ENCODE measurements at places on chromosomes 4 and X.

- peak; percentile 26 for DNase-seq
Observed at GRCh38 chrX:11908371-11908770, 150.3 kb downstream of the MSL3 start.

DNA sequence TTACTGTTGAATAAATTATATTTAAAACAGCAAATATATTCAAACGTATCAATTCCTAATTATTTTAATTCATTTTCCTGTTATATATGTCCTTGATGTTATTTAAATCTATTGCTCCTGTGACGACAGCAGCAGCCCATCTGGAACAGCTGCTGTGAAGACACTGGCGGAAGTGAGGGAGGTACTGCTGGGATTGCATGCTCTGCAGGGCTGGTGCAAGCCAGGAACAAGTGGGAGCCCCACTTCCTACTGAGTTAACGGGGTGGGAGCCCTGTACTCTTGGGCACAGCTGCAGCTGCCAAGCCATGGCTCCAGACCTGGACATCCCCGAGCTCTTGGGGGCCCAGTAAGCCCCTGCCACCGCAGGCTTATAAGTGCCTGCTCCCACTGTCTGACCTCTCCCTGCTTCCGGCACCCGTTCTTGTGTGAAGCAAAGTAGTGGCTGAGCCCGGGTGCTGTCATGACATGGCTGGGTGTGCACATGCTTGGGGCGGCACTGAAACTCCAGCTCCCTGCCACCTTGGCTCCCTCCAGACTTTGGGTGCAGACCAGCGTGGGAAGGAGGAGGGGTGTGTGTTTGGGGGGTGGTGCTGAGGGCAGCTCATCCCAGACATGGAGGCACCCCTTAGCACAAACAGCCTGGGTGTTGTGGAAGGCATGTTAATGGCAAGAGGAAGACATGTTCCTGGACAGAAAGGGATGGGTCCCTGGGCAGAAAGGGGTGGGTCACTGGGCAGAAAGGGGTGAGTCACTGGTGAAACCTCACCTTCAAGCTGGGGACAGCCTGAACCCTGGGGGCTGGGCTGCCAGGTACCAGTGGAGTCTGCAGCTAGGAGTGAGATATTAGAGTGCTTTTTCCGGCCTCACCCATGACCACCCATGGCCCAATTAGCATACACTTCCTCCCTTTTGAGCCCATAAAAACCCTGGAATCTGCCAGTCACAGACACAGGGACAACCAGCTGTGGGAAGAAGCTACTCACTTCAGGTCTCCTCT lies 1981.3 kb upstream of the IGFBP7 start:
- no peak for DNase-seq

GRCh38 chrX:46039526-46039925 lies 505.7 kb downstream of the ZNF674 start:
- no peak for DNase-seq

DNA sequence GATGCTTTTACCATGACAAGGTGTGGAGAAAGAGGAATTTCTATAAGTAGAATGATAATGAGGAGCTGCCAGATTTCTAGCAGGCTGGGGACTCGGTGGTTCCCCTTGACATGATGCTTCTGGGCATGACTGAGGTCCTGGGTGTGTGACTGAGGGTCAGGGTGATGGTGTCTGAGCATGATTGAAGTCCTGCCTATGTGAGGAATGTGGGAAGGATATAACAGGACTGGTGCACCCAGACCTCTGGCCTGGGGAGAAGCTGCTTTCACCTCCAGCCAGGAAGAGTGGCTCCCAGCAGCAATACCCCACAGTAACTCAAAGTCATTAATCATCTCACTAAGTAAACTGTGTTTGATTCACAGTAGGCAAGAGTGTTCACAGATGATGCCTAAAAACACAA lies 17.4 kb downstream of the SORBS2 start:
- DNase-seq, result no peak

- DNase-seq, result no peak
Observed at GRCh38 chrX:3757510-3758025, 44.1 kb upstream of the PRKX start.

DNA sequence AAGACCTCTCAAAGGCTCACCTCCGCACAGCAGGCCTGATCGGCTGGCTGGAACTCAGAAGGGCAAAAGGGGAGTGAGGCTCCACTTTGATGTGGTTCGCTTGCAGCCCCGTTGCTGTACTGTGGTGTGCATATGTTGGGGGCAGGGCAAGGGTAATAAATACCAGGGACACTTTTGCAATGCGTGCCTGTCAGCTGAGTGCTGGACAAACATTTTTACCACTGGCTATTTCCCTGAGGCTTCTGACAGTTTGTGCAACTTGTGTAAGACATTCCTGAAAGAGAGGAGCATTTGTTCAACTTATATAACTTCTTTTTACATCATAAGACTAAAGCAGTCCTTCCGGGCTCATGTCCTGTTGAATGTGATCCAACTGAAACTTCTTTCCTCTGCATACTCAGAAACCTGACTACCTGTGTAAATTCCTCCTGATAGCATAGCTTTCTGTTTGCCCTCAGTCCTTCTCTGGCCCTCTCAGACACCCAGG lies 82.3 kb downstream of the SPRY1 start:
- no peak for DNase-seq

DNA sequence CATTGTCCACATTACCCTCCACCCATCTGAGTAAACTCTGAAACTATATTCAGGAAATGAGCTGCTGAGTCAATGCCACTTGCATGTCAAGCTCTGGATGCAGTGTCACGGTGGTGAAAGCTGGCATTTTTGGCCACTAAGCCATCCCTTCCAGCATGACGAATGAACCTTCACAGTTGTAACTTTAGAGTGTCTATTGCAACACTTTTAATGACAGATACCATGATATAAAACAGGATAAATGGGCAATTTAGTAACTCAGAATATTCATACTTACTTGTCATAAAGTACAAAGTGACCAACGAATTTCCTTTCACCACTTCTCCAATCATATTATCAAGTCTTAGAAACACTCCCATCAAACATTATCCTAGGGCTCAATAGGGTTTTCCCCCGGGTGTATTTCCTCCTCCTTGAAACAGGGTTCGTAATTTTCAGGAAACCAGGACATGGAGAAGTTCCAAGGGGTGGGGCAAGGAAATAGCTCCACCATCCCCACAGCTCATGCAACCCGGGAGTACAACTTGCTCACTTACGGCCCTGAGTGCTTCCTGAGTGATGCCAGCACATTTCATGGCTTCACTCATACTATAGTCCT lies 73.1 kb downstream of the MTHFD2L start:
- peak; percentile 96 for DNase-seq

GRCh38 chr4:110009550-110009949 lies 96.9 kb downstream of the EGF start:
- no peak for DNase-seq

Measured in GM23248 (cell line).